Germinal center (tissue), 1 donor: ENCODE measurements at places on chromosomes 16 and 17.

- DNase-seq = no peak
Observed at GRCh38 chr16:60059141-60059540, 1325.0 kb upstream of the GOT2 start.

DNA sequence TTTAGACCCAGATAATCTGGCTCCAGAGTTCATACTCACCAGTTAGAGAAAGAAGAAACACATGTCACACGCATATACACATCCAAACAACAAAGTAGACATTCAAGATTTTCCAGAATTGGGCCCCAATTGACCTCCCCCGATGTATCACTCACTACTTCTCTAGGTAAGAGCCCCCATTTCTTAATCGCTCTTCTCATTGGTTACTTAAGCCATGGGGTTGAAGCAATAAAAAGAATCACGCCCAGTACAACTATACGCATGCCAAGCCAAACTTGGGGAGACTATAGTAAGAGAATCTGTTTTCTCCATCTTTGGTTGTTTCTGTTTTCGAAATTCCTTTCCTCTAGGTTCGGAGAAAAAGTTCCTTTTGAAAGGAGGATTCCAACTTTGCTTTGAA lies 565 bp downstream of the DDX52 start:
- no peak for DNase-seq

- DNase-seq = no peak
Observed at GRCh38 chr17:73503560-73503959, 140.7 kb downstream of the SDK2 start.

DNA sequence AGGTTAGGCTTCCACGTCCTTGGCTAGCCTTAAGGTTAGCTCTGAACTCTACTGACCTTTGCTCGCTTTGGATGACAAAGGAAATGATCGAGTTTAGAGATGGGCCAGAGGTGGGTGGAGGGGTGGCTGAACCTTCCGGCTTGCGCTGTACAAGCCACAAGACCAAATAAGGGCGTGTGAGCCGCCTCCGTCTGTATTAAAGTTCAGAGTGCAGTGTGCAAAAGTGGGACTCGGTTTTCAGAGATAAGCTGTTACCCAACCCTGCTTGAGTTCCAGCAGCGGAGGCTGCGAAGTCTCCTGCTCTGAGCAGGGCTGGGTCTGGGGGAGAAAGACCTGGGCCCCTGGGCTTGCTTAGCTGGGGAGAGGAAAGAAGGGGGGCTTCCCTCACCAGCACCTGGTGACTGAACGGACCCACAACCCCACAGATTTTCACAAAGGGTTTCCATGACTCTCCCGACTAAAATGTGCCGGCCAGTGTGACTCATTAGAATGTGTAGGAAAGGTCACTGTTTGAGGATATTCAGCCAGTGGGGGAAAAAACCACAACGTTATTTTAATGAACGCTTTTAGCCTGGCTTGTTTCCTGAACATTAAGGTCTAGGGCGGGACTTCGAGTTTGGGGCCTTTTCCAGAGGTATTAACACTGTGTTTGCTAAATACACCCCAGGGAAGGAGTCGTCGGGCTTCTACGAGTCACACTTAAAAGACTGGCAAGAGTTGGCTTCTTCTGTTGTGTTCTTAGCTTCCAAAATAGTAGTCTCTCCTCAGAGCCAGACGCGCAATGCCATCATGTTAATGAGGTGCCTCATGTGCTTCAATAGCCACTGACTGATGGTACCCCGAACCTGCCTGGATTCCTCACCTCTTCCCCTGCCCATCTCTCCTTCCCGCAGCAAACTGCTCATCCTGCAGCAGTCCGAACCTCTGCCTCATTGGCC lies 67.0 kb downstream of the CENPV start:
- DNase-seq = peak; percentile 75

- no peak for DNase-seq
Observed at GRCh38 chr17:57425903-57426880, 169.9 kb downstream of the MSI2 start.

DNA sequence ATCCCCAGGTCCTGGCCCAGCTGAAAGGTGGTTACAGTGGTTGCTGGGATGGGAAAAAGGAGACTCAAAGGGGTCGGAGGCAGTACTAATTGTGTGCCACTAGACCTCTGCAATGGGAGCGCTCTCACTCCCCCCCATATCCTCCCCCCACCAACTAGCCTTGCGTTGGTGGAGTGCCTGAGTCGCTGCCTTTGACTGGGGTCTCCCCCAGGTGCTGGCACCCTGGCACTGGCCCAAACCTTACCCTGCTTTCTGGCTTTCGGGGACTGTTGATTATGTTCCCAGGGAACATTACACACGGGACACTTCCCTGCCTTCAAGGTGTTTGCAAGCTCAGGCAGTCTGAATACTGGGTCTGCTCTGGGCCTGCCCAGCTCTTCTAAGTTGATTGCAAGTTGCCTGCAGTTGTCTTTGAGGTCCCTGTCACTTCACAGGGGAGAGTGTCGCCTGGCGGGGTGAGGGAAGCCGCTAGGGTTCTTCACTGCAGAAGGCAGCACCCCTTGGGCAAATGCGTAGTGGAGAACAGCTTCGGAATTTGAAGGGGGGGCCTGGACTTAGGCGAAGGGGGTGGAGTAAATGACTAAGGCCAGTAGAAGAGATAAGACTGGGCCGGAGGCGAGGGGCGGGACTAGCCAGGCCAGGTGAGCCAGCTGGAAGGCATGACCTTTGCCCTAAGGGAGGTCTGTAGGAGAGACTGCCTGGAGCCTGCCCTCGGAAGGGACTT lies 98.0 kb downstream of the RAB11FIP4 start:
- DNase-seq = no peak

DNA sequence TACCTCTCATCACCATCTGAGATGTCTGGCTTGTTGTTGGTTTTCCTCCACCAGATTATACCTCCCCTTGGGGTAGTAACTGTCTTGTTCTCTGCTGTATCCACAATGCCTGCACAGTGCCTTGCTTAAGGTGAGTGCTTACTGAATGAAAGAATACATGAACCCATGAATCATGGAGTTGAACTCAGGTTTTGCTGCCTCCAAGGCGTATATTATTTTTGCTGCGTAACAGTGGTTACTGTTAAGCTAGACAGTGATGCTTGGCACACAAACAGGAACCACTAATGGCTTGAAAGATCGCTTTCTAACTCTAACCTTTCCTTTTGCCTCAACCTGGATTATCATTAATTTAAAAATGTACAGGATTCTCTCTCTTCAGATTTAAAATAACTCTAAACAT lies 695.8 kb downstream of the TOX3 start:
- DNase-seq = no peak

GRCh38 chr16:64872101-64872500 lies 249.8 kb downstream of the CDH11 start:
- no peak for DNase-seq
